ENCODE measurements at places on chromosomes 12 and 14. TPM values are rescaled to one million over a fixed set of nuclear protein-coding genes. Genes with fewer than 3 reads are reported as not detected.

GRCh38 chr14:59918824-59919569 lies 947 bp upstream of the LRRC9 start:
- H3K27me3 ChIP-seq: no peaks in the 10 kb centered on the region
- no peaks in the 10 kb centered on the region for H3K36me3 ChIP-seq
- DNase-seq: peak; percentile 70
- no peak overlapping the region for H3K27ac ChIP-seq

DNA sequence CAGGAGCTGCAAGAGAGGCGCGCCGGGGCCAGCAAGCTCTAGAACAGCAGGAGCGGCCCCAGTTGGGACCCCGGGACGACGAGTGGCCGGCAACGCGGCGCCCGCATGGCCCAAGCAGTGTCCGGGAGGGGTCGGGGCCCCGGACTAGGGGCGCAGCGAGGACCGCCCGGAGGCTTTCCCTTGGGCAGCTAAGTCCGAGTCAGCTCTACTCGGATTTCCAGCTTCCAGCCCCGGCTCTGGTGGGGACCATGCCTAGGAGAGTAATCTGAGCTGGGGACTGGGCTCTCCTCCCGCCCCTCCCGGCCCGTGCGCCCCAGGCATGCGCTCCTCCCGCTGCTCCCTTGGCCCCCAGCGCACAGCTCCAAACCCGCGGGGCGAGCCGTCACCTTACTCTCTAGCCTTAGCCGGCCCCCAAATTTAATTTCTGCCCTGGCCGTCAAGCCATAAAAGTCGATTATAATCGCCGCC lies 41.6 kb upstream of the CAPRIN2 start:
- peaks cover 31% of the 10 kb centered on the region for H3K4me1 ChIP-seq
- H3K36me3 ChIP-seq: no peaks in the 10 kb centered on the region
- H3K4me3 ChIP-seq: peak overlapping the region; percentile 61
- DNase-seq: peak; percentile 64
- H3K27me3 ChIP-seq: no peaks in the 10 kb centered on the region

DNA sequence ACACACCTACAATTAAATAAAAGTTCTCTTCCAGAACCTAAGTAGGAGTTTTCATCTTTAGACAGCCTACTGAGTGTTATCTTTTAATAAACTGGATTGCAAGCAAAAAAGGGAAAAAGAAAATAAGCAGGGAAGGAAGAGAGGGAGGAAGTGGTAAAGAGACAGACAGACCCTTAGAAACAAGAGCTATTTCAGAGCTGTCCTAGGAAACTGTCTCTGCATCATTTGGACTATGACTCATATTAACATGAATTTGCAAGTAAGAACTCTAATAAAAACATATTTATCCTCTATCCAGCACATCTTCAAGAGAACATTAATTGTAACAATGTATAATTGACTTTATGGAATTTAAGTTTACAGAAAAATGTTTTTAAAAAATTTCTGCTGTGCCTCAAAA lies 438.8 kb upstream of the USP15 start:
- no peaks in the 10 kb centered on the region for H3K4me1 ChIP-seq
- no peaks in the 10 kb centered on the region for H3K27me3 ChIP-seq
- H3K4me3 ChIP-seq: no peak overlapping the region
- H3K27ac ChIP-seq: no peak overlapping the region

DNA sequence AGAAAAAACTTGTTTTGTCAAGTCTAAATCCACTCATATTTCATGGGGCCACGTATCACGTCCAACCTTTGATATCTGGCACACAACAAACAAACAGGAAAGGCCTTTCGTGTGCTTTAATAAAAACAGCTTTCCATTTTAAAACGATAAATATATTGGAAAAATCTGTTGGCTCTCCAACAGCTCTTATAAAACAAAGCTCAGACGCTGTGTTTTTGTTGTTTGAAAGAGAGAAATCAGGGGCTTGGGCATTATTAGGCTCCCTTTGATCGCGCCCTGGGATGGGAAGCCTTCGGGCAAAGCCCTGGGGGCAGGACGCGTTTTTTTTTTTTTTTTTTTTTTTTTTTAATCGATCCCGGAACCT lies 429 bp upstream of the PLEKHA5 start:
- no peaks in the 10 kb centered on the region for H3K36me3 ChIP-seq
- no peak for DNase-seq
- peak overlapping the region; percentile 88 for H3K4me3 ChIP-seq

DNA sequence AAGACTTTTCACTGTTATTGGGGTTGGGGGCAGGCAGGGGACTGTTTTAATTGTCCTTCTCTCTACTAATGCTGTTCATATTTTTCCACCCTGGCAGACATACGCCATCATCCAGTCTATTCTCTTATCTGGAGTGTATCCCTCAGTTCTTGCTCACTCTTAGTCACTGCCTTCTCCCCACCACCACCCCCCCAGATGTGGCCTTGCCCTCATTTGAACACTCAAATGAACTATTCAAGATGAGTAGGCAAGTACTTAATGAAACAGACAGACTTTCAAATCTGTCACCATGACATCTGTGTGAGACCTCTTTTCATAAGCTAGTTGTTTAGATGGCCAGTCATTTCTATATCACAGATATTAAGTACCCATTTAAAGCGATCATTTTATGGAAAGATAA lies 10.1 kb downstream of the NUDT4 start:
- no peaks in the 10 kb centered on the region for H3K27me3 ChIP-seq
- DNase-seq: no peak
- no peak overlapping the region for H3K27ac ChIP-seq
- H3K36me3 ChIP-seq: no peaks in the 10 kb centered on the region
- peaks cover 24% of the 10 kb centered on the region for H3K4me1 ChIP-seq

- H3K27me3 ChIP-seq: no peaks in the 10 kb centered on the region
- H3K36me3 ChIP-seq: no peaks in the 10 kb centered on the region
- no peak for DNase-seq
- H3K4me3 ChIP-seq: no peak overlapping the region
Measured at GRCh38 chr12:101221301-101221700, 11.3 kb upstream of the SLC5A8 start.

RNF212B gene
- total RNA-seq: not detected

DNA sequence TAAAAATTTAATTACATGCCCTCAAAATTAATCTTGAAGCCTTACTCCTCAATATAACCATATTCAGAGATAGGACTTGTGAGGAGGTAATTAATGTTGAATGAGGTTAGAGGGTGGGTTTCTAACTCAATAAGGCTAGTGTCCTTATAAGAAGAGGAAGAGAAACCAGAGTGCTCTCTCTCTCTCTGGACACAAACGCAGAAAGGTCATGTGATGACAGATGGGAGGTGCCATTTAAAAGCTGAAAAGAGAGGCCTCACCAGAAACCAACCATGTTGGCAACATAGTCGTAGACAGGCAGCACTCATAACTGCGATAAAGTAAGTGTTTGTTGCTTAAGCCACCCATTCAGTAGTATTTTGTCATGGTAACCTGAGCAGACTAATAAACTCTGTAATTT lies 378.5 kb upstream of the LMO3 start:
- no peaks in the 10 kb centered on the region for H3K27me3 ChIP-seq
- H3K4me3 ChIP-seq: no peak overlapping the region
- no peak for DNase-seq
- H3K27ac ChIP-seq: no peak overlapping the region

DNA sequence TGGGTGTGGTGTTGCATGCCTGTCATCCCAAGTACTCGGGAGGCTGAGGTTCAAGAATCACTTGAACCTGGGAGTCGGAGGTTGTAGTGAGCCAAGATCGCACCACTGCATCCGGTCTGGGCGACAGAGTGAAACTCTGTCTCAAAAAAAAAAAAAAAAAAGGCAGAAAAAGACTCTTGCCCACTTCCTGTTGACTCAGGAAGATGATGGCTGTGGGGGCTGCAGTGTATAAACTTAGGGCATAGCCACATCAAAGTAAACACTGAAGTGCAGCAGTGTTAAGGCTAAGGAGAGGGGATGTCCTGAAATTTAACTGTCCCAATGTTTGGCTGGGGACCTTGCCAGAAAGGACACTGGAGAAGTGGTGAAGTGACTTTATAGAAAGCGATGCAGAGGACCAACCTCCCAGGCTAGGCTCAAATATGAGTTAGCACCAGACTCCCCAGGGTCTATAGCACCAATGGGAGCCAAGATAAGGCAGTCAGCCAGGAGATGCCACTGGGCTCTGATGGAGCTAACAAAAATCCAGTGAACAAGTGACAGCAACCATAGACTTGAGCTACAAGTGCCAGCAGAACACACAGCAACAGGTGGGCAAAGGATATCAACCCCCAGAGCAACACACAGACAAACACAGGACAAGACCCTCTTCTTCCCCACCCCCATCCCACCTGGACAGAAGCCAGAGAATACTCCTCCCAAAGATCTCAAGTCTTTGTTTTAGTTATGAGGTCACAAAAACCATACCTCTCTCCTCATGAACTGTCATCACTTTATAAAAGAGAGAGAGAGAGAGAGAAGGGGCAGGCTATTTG lies 28.0 kb downstream of the NELL2 start:
- H3K36me3 ChIP-seq: peaks cover 3% of the 10 kb centered on the region

TAS2R31 gene
- 5.2 TPM for total RNA-seq

GRCh38 chr14:58878439-58879139 lies 240.8 kb downstream of the DACT1 start:
- no peaks in the 10 kb centered on the region for H3K36me3 ChIP-seq
- no peaks in the 10 kb centered on the region for H3K27me3 ChIP-seq
- H3K4me1 ChIP-seq: peaks cover 22% of the 10 kb centered on the region
- DNase-seq: no peak
- no peak overlapping the region for H3K4me3 ChIP-seq
- H3K27ac ChIP-seq: no peak overlapping the region

FGD4 gene
- total RNA-seq: 21.5 TPM

CDH24 gene
- 44.8 TPM for total RNA-seq

DNA sequence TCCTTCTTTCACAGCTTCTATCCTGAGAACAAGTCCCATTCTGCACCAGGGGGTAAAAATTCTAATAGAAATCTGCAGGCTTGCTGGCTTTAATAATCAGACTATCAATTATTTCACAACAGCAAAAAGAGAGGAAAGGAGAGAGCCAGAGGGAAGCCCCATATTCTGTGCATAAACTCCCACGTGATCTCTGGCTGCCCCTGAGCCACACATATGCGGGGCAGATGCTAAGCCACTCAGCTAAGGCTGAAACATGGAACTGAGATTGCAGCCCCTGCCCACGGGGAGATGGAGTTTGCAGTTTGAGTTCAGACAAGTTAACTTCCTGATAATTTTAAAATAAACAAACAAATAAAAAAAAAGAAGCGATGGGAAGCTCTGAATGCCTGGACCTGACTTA lies 254.4 kb upstream of the CCDC196 start:
- H3K4me1 ChIP-seq: no peaks in the 10 kb centered on the region
- no peak for DNase-seq
- no peak overlapping the region for H3K27ac ChIP-seq
- no peak overlapping the region for H3K4me3 ChIP-seq

GRCh38 chr14:20512177-20512905 lies 7.0 kb downstream of the RNASE10 start:
- H3K27ac ChIP-seq: no peak overlapping the region
- H3K4me1 ChIP-seq: no peaks in the 10 kb centered on the region
- H3K27me3 ChIP-seq: no peaks in the 10 kb centered on the region
- DNase-seq: no peak
- H3K4me3 ChIP-seq: no peak overlapping the region

DNA sequence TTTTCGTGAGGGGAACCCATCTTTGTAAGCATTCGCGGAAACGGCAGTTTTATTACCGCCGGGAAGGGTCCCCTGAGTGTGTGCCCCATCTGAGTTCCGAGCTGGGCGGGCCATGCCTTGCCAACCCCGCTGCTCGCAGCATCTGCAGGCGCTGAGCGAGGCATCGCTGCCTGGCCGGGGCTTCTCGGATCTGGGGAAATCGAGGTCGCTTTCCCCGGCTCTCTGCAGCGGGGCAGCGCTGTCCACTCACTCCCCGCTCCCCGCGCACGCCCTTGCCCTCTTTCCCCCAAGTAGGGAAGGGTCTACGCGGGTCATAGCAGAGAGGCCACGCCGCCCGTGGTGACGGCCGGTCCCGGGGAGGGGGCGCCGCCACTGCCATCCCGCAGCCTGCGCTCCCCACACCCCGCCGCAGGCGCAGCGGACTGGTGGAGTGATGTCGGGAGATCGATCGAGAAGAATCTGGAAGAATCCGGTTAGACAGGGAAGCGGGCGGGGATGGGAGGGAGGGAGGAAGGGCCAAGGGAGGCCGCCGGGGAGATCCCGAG lies 507 bp upstream of the FKBP4 start:
- peak overlapping the region; percentile 87 for H3K4me3 ChIP-seq
- DNase-seq: peak; percentile 32
- H3K27ac ChIP-seq: peak overlapping the region; percentile 26
- H3K4me1 ChIP-seq: peaks cover 15% of the 10 kb centered on the region
- peaks cover 28% of the 10 kb centered on the region for H3K36me3 ChIP-seq
- H3K27me3 ChIP-seq: no peaks in the 10 kb centered on the region

DNA sequence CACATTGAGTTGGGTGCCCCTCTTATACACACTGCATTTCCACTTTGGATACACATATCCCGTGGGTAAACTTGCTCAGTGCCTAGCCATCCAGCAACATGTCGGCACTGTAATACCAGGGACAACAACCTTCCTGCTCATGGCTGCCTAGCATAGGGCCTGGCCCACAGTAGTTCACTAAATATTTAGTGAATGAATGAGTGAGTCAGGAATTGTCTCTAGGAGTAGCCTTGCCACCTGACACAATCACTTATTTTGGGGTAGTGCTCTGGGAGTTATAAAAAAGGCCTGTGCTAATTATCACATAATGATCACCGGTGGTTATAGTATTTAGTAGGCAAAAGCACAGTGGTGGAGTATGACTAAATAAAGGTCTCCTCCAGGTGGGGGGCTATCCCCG lies 8.5 kb upstream of the NUMB start:
- H3K4me1 ChIP-seq: peaks cover 19% of the 10 kb centered on the region
- H3K4me3 ChIP-seq: no peak overlapping the region
- DNase-seq: no peak

DNA sequence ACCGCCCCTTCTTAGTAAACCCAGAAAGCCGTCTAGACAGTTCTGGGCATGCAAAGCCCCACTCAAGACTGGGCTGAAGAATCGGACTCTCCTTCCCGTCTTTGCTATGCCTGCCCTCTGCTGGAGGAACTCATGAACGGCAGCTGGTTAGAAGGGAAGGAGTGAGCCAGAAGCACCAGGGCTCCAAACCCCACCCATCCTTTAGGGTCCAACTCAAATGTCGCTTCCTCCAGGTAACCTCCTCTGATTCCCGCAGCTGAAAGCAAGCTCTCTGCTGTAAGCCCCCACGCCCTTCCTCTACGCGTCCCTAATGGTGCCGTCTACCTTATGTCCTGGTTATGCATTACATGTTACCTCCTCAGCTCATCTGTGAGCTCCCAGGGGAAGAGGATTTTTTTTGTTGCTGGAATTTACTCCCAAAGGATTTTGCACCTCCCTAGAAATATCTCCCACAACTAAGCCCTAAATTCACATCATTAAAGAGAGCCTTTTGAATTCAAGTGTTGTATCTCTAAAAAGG lies 59.0 kb upstream of the SCN8A start:
- peak; percentile 82 for DNase-seq
- H3K4me3 ChIP-seq: no peak overlapping the region
- peaks cover 2% of the 10 kb centered on the region for H3K27me3 ChIP-seq

SERPINA9 gene
- not detected for total RNA-seq

TRIM9 gene
- total RNA-seq: 9.8 TPM

NEK9 gene
- 76.1 TPM for total RNA-seq

GRCh38 chr12:18653465-18653864 lies 84.3 kb downstream of the PLCZ1 start:
- no peak overlapping the region for H3K27ac ChIP-seq
- H3K27me3 ChIP-seq: no peaks in the 10 kb centered on the region
- DNase-seq: no peak
- no peaks in the 10 kb centered on the region for H3K36me3 ChIP-seq
